ENCODE measurements at places on chromosomes 1 and 21.

GRCh38 chr1:229298887-229299503 lies 28.1 kb downstream of the RAB4A start:
- DNase-seq = peak; percentile 38

DNA sequence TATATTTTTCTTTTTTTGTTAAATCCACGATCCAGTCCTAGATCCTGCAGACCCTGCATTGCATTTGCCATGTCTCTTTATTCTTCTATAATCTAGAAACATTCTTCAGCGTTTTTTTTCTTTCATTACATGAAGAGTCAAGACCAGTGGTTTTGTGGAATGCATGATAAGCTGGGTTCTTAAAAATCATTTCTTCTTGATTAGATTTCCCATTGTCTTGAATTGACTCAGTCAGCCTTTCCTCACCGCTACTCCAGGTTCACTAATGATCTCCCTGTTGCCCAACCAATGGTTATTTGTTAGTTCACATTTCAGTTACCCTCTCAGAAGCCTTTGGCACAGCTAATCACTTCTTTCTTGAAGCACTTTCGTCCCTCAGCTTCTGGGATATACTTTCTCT lies 25.2 kb downstream of the CHD1L start:
- DNase-seq = no peak

DNA sequence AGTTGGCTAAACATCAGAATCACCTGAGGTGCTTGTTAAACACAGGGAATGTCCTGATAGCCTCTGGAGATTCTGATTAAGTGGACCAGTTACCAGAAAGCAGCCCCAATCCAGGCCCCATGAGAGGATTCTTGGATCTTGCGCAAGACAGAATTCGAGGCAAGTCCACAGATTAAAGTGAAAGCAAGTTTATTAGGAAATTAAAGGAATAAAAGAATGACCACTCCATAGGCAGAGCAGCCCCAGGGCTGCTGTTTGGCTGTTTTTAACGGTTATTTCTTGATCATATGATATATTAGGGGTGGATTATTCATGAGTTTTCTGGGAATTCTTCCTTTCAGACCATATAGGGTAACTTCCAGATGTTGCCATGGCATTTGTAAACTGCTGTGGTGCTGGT lies 176.2 kb downstream of the ROR1 start:
- no peak for DNase-seq

- DNase-seq = no peak
These were observed 24.8 kb downstream of the PCSK9 start for GRCh38 chr1:55064071-55064581.

DNA sequence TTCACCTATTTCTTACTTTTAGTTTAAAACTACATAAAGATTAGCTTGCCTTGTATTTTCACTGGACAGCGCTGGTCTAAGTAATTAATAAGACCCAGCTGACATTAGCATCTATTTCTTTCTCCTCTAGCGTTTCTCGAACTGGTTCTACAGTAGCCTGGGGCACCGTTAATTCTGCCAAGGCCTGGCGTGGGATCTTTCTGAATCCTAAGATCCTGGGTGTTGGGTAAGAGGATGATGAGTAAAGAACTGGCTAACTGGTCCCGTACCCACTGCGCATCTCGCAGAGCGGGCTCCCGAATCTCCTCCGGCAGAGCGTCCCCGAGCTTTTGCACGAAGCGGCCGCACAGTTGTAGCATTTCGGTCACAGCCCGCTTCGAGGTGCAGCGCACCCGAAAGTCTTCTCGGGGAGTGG lies 309 bp downstream of the NSL1 start:
- DNase-seq = no peak

GRCh38 chr1:218259800-218260199 lies 25.3 kb upstream of the RRP15 start:
- no peak for DNase-seq

DNA sequence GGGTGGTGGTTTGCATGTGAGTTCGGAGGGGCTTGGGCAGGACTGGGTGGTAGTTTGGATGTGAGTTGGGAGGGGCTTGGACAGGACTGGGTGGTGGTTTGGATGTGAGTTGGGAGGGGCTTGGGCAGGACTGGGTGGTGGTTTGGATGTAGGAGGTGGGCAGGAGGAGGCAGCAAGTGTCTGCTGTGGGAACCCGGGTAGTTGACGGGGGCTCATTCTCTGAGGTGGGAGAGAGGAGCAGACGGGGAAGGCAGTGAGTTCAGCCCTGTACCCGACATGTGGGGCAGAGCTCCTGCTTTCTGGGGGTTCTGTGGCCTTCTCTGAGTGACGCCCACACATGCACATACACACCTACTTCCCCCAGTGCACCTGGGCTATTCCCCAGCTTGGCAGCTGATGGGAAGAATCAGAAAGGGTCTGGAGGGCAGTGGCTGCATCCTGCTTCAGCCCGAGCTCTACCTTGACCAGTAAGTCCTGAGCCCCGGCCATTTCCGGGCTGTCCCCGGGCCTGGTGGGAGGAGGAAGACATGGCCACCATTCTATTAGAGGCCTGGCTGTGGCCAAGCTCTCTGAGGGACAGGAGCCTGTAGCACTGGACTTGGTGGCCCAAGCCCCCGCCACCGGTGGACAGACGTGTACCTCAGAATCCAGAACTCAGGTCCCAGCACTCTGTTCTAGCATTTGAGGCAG lies 58.1 kb downstream of the EDN2 start:
- no peak for DNase-seq

GRCh38 chr1:150969626-150970025 lies 5.0 kb downstream of the CERS2 start:
- no peak for DNase-seq

- DNase-seq = no peak
These were observed 67.0 kb downstream of the CHD5 start for GRCh38 chr1:6113116-6113515.

- no peak for DNase-seq
These were observed 87.5 kb upstream of the CACYBP start for GRCh38 chr1:174912264-174912663.

GRCh38 chr1:88595355-88596002 lies 88.6 kb upstream of the PKN2 start:
- DNase-seq = no peak

DNA sequence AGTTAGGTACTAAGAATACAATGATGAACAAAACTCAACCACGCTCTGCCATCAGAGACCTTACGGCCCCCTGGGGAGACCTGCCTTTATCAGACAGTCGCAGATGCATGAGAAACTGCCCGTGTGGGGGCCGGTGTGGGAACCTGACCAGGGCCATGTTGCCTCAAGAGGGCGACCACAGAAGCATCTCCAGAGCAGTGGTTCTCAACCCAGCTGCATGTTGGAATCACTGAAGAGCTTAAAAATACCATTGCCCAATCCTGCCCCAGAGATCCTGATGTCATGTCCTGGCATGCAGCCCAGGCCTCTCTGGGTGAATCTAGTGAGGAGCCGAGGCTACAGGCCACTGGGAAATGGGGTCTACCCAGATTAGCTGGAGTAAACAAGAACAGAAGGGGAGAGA lies 108.7 kb downstream of the PRDM2 start:
- DNase-seq = no peak

GRCh38 chr1:28236656-28237322 lies 865 bp downstream of the ATP5IF1 start:
- no peak for DNase-seq

- no peak for DNase-seq
These were observed 57.0 kb upstream of the NEK2 start for GRCh38 chr1:211732293-211732980.

GRCh38 chr1:96978901-96979300 lies 257.3 kb downstream of the PTBP2 start:
- DNase-seq = no peak

GRCh38 chr21:45588871-45589491 lies 46.7 kb upstream of the SLC19A1 start:
- no peak for DNase-seq

DNA sequence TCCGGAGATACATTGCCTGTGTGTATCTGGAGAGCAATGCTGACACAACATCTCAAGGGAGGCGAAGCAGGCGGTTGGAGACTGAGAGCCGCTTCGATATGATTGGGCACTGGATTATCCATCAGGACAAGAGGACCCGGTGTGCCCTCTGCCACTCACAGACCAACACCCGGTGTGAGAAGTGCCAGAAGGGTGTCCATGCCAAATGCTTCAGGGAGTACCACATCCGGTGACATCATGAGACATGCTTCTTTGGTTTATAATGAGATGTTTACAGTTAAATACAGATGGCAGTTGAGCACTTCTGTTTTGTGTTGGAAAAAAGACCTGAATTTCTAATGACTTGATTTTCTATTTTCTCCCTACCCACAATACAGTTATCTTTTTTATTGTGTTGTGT lies 12.1 kb downstream of the PGBD2 start:
- DNase-seq = no peak

DNA sequence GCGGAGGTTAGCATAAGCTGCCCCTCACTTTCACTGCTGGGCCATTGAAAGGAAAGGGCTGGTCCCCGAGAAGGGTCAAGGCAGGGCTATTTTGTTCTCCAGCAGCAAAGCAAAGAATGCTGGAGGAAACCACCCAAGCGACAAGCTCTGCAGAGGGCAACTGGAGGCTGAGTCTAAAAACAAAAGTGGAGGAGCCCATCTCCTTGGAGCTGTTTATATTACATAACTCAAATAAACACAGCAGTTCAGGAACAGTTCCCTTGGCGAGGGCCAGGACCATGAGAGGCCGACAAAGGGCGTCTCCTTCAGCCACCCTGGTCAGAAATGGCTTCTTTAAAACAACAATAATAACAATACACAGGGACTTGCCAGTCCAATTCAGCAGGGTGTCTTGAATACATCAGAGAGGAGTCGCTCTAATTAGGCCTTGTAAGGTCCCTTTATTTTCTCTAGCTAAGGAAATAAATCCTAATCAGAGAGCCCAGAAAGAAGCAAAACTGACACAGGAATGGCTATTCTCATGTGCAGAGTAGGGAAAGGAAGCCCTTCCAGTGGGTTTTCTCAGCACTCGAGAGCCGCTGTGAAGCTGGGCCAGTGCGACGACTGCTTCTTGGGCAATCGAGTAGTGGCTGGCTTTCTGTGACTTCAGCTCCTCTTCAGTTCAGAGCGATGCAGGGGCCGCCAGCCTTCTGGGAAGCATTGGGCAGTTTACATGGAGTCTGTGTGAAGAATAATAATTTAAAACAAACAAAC lies 57.0 kb upstream of the TARBP1 start:
- peak; percentile 49 for DNase-seq

- no peak for DNase-seq
These were observed 71.3 kb downstream of the CRB1 start for GRCh38 chr1:197339106-197340060.

- no peak for DNase-seq
These were observed 25.9 kb downstream of the PCNX2 start for GRCh38 chr1:233269656-233270055.

- DNase-seq = no peak
These were observed 207.0 kb upstream of the SAMSN1 start for GRCh38 chr21:14753069-14753465.

GRCh38 chr1:25031966-25032667 lies 102.0 kb upstream of the RUNX3 start:
- no peak for DNase-seq

DNA sequence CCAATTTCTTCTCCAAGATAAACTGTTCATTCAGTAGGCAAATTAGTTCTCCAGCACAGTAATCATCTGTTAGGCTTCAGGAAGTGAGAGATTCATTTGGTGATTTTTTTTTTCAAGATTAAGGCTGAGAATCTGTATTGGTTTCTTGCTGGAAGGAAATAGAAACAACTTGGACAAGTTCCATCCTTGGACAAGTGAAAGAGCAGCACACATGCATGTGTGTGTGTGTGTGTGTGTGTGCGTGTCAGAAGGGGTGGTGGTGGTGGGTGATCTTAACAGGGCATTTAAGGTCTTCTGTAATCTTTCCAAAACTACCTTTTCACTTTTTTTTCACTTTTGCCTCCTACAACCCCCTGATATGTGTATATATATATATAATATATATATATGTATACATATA lies 15.9 kb upstream of the SUCO start:
- DNase-seq = no peak

- DNase-seq = no peak
These were observed 18.7 kb downstream of the TMEM53 start for GRCh38 chr1:44655609-44656008.

- no peak for DNase-seq
These were observed 85.4 kb upstream of the ACTRT2 start for GRCh38 chr1:2935751-2936390.

DNA sequence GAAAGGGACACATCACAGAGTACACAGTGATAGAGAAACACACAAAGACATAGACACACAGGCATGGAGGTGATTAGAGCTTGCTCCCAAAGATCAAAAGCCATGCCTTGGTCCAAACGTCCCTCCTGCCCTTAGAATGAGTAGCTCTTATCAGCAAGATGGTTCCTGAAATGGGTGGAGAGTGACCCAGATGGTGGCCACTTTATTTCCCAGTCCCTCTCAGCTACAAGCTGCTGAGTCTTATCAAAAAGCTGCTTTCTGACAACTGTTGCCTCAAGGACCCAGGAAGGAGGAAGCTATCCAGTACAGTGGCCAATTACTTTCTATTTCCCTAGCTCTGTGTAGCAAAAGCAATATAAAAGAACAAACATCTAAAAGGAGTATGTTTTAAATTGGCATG lies 7.7 kb upstream of the CLCA1 start:
- DNase-seq = no peak

DNA sequence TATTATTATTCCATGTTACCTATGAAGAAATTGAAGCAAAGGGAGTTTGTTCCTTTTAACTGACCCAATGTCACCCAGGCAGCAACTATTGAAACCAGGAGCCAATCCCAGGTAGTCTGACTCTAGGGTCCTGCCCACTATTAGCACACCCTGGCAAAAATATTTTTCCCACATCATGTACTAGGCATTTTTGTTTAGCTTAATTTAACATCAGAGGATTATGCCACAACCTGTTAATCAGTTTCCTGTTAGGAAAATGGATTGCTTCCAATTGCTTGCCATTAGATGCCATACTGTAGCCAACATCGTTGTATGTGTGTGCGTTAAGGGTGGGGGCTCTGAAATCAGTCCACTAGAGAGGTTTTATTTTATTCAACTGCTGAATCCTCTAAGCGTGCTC lies 281.1 kb downstream of the DNM3 start:
- DNase-seq = no peak

DNA sequence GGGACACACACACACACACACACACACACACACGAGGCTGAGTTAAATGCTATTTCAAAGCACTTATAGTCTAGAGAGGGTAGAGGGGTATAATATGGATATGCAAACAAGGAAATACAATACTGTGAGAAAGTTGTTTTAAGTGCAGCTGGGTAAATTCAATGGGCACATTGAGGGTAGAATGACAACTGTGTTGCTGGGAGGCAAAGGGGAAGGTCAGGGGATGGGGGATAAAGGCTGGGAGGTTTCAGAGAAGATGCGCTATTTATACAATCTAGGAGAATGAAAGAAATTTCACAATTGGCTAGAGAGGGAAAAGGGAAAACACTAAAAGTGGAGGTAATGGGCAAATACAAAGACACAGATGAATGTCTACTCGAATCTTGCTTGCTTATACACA lies 19.4 kb downstream of the EXTL2 start:
- DNase-seq = no peak

GRCh38 chr1:105736349-105736748 lies 1320.1 kb upstream of the PRMT6 start:
- no peak for DNase-seq

DNA sequence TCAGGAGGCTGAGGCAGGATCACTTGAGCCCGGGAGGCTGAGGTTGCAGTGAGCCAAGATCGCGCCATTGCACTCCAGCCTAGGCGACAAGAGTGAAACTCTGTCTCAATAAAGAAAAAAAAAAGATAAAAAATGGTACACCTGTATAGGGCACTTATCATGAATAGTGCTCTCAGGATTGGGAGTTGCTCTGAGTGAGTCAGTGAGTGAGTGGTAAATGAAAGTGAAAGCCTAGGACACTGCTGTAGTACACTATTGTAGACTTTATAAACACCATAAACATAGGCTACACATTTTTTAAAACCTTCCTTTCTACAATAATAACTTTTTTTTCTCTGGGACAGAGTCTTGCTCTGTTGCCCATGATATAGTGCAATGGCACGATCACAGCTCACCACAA lies 16.8 kb downstream of the PHTF1 start:
- DNase-seq = no peak

Measured in pons (tissue), 1 donor.